Adipocyte (in vitro differentiated cells): ENCODE measurements at places on chromosomes 7 and 10.

DNA sequence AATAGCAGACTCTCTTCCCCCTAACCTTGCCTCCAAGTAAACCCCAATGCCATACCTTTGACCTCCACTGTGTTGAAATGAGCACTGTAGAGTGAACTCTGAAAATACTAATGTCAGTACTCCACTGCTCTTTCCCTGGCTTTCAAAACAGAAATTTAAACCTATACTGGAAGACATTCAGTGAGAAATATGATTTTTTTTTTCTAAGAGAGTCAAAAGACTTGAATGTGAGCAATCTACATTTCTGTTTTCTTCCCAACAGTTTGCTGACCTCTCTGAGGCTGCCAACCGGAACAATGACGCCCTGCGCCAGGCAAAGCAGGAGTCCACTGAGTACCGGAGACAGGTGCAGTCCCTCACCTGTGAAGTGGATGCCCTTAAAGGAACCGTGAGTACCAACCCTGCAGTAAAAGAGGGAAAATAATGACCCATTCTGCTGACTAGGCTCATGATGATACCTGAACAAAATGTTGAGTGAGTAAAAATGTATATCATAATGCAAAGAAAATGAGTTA, 6.4 kb downstream of the VIM start:
- no peak for DNase-seq

DNA sequence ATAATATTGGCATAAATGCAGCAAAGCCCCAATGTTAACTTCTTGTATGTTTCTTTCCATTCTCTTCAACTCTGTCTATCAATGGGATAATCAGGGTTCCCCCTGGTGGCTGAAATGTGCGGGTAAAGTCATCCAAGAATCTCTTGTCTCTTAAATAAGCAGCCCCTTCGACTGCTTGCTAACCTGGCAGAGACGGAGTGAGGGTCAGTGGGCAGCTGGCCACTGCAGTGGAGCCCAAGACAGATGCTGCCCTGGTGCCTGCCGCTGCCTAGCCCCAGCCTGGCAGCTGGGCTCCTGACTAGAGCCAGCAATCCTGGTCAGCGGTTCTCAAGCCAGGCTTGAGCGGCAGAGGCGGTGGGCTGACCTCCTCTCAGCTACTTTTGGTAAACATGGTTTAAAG, 248.9 kb downstream of the COBL start:
- peak; percentile 89 for DNase-seq

GRCh38 chr10:117610321-117610720, 67.8 kb downstream of the EMX2 start:
- no peak for DNase-seq

DNA sequence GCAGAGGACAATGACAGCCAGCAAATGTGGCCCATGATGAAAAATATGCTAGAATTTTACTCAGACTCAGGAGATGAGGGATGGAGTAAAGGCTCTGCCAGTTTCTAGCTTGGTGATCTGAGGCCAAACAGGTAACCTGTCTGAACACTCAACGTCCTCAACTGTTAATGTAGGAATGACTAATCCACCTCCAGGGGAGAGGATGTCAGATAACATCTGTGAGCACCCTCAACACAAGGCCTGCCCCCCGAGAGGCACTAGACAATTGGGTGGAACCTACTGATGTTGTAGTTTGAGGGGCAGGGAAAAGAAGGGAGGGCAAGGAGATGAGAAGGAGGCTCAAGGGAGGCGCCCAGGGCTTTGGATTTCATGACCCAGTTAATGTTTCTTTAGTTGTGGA, 445.1 kb downstream of the PLXNA4 start:
- no peak for DNase-seq

DNA sequence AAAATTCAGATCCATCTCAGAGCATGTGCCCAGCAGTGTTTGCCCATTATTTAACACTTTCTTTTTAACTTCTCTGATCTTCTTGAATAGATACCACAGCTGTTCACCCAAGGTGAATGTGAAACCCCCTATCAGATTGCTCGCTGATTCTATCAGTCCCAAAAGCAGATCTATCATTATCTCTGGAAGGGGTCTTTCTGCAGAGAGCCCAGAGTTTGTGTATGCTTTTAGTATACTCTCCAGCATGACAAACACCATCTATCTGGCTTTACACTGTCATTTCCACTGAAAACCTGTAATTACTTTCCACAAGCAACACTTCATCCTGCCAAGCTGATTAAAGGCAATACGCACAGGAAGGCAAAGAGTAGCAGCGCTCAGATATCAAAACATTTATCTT, 168.2 kb downstream of the CACNA2D1 start:
- no peak for DNase-seq

DNA sequence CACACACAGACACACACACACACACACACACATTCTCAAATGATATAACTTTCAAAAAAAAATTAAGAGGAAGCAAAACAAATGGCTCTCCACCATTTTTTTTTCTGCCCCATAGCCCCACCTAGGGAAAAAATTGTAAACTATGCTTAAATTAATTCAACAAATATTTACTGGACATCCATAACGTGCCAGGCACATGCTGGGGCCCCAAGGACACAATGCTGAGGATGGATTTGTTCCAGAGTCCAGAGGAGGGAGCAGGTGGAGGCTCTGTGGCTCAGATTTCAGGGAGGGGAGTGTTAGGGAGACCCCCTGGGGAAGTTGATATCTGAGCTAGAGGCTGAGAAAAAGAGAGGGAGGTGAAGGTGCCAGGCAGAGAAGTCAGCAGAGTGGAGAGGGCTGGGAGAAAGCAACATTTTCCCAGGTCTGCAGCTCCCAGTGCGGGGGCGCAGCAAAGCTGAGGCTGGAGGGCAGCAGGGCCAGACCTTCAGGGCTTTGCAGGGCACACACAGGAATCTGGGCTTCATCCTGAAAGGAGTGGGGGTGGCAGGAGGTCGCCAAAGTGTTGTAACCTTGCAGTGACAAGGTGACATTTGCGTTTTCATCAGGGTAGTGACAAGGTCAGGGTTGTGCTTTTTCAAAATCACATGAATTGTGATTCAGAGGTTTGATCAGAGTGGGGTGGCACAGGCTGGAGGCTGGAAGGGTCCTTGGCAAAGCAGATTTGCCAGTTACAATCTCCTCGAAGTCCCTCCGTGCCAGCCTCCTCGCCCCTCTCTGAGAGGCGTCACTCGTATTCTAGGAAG, 261.6 kb downstream of the WDR11 start:
- no peak for DNase-seq

DNA sequence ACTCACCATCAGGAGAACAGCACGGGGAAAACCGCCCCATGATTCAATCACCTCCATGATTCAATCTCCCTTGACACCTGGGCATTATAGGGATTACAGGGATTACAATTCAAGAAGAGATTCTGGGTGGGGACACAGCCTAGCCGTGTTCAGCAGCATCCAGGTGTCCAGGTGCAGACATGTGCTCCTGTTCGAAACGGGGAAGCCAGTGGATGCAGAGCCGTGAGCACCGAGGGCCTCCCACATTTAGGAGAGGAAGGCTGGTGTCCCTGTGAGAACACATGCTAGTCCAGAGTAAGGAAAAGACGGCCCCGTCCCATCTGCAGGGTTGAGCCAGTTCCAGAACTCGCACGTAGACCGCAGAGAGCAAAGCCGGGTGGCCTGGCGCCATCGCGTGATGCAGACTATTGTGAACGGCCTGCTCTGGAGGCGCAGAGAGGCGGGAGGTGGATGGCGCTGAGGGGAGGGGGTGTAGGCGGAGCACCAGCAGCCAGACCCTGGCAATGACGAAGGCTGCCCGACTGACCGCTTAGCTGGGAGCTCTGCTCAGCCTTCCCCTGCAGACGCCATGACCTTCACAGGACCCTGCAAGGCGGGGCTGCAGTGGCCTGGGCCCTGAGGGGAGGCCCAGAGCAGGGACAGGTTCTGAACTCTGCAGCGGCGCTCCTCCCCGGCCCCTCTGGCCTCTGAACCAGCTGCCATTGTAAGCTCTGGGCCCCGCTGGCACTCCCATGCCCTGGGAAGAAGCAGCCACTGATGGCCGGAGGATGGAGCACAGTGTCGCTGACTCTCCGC, 141.6 kb upstream of the TCERG1L start:
- DNase-seq = no peak

DNA sequence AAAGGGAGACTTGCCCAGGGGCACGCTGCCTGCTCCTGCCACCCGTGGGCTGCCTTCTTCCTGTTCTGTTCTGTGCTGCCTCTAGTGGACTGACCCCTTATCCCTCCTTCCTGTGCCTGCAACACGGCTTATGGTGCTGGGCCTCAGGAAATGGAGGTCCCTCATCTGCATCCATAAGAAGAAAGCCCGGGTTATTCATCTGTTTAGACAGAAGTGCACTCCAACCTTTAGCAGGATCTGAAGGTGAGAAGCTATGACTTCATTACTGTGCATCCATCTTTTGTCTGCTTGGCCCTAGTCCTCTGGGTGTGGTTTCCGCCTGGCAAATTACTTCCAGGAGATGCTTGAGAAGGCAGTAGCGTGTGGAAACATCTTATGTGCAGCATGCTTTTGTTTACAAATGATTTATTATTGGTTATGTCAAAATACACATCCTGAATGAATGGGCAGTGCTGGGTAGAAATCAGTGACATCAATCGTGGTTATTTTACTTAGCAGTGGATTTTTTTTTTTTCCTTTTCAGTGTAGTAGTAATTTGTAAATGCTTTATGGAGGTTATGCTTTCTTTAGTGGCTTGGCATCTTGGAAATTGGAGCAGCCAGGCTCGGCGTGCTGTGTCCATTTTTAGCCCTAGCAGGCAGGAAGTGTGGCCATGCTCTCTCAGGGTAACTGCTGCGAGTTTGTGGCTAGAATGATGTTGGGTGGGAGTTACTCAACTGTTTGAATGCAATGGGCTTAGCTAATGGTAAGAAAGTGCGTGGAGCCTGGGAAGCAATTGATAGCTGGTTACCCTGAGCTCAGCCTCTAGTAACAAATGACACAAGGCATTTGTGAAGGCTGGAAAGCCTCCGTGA, 12.7 kb downstream of the PTPRE start:
- DNase-seq = no peak

GRCh38 chr10:33715303-33715975, 381.0 kb upstream of the NRP1 start:
- DNase-seq = no peak

- peak; percentile 81 for DNase-seq
Measured at GRCh38 chr7:107463139-107464078, 6.4 kb upstream of the GPR22 start.

DNA sequence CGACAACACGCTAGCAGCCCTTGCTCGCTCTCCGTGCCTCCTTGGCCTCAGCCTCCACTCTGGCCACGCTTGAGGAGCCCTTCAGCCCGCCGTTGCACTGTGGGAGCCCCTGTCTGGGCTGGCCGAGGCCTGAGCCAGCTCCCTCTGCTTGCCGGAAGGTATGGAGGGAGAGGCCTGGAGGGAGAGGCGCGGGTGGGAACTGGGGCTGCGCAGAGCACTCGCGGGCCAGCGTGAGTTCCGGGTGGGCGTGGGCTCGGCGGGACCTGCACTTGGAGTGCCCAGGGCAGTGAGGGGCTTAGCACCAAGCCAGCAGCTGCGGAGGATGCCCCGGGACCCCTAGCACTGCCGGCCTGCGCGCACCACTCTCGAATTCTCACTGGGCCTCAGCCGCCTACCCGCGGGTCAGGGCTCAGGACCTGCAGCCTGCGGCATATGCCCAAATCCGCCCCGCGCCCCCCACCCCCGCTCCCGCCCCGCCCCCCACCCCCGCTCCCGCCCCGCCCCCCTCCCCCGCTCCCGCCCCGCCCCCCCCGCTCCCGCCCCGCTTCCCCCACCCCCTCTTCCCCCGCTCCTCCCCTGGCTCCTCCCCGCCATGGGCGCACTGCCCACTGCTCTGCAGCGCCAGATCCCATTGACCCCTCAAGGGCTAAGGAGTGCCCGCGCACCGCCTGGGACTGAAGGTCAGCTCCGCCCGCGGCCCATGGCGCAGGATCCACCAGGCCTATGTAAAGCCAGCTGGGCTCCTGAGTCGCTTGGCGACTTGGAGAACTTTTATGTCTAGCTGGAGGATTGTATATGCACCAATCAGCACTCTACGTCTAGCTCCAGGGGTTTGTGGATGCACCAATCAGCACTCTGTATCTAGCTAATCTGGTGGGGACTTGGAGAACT, 15.9 kb upstream of the ACBD5 start:
- DNase-seq = no peak

DNA sequence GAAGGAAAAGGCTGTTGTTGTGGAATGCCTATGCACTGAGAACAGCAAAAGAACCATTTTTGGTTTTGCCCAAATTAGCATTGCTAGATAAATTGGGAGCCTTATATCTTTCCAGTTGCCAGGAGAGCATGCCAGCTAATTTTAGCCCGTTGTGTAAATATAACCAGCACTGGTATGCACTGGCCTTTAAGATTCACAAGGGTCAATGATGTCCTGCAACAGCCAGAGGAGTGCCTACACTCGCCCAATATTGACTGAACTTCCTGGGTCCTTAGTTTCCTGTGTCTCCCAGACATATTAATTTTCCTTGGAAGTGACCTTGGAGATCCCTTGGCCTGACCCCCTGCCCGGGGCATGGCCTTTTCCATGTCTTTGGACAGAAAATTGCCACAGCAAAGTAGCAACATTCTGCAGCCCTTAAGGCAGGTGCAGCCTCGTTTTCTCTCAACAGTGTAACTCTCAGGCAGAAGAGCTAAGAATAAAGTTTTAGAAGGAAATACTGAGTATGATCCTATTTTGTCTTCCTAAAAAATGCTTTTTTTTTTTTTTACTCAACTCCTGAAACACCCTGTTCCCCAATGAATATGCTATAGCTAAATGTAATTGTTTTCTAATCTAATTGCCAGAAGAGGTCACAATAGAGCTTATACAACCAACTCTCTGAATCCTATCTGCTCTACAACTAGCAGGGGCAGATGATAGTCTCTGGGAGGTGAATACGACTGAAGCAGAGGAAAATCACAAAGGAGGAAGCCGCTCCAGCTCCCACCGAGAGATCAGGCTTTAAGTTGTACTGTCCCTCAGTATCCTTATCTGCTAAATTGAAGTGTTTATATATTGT, 131.9 kb upstream of the PCGF5 start:
- DNase-seq = peak; percentile 37

DNA sequence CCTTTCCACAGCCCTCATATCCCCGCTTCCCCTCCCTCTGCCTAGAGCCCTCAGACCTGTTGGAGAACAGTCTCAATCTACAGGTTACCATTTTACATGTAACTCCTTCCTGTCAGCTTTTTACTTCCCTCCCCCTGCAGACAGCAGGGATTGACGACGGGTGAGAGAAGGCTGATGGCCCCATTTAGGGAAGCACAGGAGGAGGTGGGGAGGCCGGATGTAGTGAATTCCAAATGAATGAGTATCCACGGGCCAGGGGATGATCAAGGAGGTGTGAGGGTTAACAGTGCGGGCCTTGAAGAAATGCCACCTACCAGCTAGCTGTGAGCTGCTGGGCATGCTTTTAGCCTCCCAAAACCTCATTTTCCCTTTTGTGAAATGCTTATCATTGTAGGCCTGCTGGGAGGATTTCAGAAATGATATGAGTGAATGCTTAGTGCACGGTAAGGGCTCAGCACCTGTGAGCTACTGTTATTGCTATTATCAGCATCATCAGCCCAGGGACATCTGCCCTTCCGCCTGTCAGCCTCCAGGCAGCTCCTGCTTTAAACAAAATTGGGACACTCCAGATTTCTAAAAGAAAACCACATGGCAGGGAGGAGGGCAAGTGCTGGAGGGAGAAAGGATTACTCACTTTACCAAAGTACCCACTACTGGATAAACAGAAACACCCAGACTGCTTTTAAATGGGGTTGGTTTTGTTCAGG, 6.5 kb upstream of the NANOS1 start:
- peak; percentile 80 for DNase-seq

GRCh38 chr10:90314718-90315117, 543.1 kb downstream of the HTR7 start:
- DNase-seq = no peak
